ENCODE measurements at places on chromosomes 4 and X. TPM values are rescaled to one million over a fixed set of nuclear protein-coding genes. Genes with fewer than 3 reads are reported as not detected.

DNA sequence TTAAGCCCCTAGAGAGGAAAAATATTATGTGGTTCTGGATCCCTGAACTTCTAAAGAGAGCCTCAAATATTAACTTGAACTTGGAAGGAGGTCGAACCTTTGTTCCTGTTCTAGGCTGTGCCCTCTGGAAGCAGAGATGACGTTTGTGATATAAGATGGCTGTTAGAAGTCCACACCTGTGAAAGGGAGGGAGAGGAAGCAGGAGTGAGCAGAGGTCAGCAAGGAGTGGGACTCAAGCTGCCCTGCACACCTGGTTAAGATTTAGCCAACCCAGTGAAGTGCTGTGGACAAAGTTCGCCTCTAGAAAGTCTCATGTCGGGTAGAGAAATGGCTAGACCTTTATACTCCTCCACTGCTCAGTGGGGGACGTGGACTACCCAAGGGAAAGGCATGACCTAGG, 566.2 kb downstream of the MID1IP1 start:
- no peak for DNase-seq

DNA sequence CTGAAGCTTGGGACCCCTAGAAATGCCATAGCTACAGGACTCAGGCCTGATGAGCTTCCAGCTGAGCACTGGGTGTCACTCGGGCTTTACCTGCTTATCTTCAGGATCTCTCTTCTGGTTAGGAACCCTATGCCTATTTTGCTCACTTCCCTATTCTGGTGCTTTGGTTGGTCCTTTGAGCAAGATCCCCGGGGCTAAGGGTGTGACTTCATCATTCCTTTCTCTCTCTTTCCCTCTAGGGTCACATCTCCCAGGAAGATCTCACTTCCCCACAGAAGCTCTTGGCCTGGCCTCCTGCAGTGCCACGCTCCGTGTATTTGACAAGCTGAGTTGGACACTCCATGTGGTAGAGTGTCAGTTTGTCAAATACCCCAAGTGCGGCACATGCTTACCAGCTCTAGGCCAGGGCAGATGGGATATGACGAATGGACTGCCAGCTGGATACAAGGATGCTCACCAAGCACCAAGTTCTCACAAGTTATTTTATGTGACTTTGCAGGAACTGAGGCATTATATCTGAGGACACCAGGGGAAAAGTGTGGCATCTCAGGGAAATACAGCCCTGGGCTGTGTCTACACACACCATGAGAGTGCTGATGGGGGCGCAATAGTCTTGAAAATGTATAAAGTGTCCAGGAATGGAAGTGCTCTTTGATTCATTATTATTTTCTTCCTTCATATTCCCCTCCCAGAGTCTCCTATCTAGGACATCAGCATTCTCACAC, 21.1 kb downstream of the VSIG4 start:
- no peak for DNase-seq

Gene GPRASP3
- 4.4 TPM for total RNA-seq

Gene FRYL
- total RNA-seq = 76.2 TPM

- DNase-seq = no peak
Measured at GRCh38 chr4:1556541-1557220, 127.4 kb downstream of the FAM53A start.

GRCh38 chrX:9231491-9231890, 197.6 kb upstream of the FAM9B start:
- DNase-seq = no peak

- DNase-seq = no peak
Measured at GRCh38 chr4:146647615-146648460, 9.1 kb downstream of the POU4F2 start.

GRCh38 chr4:82998898-82999297, 11.7 kb downstream of the LIN54 start:
- no peak for DNase-seq

Gene ARX
- not detected for total RNA-seq

GRCh38 chr4:183399616-183400015, 44.8 kb upstream of the CDKN2AIP start:
- no peak for DNase-seq

GRCh38 chrX:9462456-9462855, 2.4 kb upstream of the TBL1X start:
- DNase-seq = no peak

Gene GLRA3
- not detected for total RNA-seq

Gene TLR10
- total RNA-seq = not detected

GRCh38 chr4:174580597-174580996, 58.3 kb upstream of the HPGD start:
- DNase-seq = no peak

Gene KIAA1210
- total RNA-seq = not detected

Gene NLGN4X
- 0.40 TPM for total RNA-seq

Gene CXCR3
- not detected for total RNA-seq

DNA sequence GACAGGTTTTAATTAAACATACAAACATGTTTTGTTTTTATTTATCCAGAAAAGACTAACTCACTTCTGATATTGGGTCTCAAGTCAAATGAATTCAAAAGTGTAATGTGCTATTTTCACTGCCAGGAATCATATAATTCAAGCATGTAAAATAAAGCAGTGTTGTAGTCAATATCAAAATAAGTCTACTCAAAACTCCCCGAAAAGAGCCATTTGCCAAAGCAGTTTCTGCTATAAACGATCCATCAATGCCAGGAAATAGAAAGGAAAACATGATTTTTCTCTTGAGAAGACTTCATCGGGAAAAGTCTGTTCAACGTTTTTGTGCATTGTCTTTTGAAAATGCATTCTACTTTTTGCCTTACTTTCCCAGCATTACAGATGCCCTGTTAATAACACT, 633.3 kb downstream of the FAT4 start:
- DNase-seq = no peak

DNA sequence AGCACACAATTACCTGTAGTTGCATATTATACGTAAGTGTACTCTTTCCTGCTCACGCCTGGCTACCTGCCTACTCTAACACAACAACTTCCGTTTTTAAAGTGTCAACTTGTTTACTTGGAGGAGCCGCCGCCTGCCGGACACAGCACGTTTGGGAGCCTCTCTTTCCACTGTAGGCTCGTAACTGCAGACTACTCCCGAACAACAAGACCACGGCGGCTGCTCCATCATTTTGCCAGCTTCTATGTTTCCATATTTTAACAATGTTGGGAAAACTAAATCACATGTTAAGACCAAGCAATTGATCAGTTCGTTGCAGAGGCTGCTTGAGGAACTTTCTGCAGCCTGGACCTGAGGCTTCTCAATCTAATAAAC, 841 bp downstream of the MTNR1A start:
- DNase-seq = no peak

Gene SMIM10L2A
- total RNA-seq = 0.65 TPM

Gene NSUN7
- not detected for total RNA-seq

Gene ATP1B4
- total RNA-seq = not detected

DNA sequence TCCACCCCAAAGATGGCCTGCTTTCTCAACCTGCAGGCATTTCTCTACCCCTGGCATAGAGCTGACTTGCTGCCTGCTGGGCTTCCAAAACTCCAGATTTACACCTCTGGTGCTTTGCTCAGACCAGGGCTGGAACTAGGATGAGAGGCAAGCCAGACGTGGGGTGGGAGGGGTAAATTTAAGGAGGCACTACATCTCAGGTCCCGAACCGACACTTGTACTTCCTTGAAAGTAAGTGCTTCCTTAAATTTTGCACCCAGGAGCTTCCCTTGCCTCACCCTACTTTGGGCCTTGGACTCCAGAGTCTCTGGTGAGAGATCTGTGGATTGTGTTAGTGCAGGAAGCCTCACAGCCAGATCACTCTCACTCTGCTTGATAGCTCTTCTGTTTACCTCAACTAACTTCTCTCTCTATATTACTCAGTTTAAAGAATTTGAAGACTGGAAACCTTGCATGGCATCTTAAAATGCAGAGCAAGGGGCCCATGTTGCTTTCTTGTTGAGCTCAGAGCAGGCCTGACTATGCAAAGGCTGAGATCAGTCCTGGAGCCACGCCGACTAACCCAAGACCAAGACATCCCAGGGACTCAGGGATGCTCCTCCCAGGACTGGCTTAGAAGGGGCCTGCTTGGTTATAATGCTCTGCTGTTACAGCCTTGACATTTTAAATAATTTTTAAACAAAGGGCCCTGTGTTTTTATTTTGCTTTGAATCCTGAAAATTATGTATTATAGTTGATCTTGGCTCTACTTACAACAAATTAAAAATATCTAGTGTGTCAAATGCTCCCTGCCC, 145.0 kb upstream of the LEF1 start:
- no peak for DNase-seq

Gene CT47A1
- not detected for total RNA-seq

DNA sequence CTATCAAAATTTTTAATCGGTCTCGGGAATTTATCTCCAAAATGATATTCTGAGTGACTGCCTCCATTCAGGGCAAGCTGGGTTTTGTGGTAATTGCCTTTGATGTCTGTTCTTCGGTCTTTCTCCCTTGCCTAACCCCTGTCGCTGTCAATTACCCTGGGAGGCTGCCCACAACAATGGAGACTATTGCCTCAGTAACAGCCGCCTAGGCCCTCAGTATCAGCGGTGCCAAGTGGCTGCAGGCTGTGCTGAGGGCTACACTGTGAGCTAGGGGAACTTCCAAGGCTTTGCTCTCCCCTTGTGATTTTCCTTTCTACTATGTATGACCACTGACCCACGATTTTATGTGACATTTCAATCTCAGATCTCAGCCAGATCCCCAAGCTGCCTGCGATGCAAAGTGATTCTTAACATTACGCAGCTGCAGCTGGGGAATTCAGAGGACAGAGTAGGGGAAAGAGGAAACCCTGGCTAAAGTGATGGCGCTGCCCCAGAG, 36.3 kb upstream of the REST start:
- DNase-seq = peak; percentile 10

Gene DCHS2
- total RNA-seq = 0.40 TPM

GRCh38 chrX:73765776-73766430, 202.9 kb downstream of the CHIC1 start:
- no peak for DNase-seq

DNA sequence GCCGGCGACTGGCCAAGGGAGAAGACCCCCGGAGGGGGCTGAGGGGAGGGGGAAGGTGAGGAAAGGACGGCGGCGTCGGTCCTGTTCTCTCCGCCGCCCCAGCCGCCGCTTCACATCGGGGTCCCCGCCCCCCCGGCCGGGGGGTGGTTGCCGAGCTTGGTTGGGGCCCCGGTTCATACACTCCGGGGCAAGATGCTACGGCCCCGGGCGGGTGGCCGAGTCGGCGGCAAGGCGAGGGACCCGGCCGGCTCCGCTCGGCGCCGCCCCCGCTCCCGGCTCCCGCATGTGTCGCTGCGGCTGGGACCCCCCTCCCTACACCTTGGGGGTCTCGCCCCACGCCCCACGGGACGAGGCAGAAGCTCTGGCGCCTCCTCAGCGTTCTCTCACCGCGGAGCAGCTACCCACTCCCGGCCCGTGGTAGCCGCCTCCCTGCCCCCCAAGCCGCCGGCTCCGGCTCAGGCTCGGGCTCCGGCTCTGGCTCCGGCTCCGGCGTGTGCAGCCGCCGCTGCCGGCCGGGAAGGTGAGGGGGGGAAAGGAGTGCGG, 461 bp downstream of the FBXW7 start:
- DNase-seq = no peak

Gene COL4A5
- 18.7 TPM for total RNA-seq

DNA sequence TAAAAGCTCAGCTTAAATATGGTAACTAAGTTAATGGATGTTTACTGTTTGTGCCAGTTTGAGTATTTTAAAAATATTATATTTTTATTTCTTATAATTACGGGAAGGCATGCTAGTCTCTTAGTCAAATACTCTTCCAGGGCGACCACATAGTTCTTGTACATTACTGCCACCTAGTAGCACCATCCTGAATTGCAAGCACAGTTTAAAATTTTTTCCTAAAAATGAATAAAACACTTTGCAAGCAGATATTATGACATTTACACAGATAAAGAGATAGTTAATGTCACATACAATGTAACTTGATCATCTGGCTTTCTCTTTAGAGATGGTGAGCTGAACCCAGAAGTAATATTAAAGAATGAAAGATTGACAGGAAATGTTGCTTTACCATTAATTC, 11.5 kb downstream of the NDP start:
- DNase-seq = no peak

Gene CLNK
- not detected for total RNA-seq

DNA sequence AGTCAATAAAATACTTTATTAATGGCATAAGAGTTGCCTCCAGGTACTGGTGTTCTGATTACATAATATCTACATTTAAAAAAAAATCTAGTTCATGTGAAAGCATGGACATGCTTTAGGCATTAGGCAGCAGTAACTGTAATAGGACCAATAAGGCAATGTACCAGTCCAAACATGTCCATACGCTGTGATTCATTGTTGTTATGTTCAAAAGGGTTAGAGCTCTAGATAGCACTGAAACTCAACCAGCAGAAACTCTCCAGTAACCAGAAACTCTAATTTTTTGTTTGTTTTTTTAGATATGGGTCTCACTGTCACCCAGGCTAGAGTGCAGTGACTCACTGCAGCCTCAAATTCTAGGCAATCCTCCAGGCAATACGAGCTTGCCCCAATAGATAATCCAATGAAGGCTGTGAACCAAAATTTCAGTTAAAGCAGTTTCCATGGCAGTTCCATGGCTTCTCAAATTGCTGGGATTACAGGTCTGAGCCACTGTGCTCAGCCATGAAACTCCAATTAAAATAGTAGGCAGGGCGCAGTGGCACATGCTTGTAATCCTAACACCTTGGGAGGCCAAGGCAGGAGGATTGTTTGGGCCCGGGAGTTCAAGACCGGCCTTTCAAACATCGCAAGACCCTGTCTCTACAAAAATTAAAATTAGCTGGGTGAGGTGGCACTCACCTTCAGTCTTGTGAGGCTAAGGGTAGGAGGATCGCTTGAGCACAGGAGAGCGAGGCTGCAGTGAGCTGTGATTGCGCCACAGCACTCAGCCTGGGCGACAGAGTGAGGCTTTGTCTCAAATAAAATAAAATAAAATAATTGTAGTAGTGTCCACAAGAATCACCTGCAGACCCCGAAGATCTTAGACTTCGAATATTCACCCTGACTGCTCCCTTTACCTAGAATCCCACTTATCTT, 36.3 kb downstream of the MGARP start:
- peak; percentile 3 for DNase-seq

- DNase-seq = no peak
Measured at GRCh38 chrX:153824348-153824747, 6.0 kb downstream of the PDZD4 start.

DNA sequence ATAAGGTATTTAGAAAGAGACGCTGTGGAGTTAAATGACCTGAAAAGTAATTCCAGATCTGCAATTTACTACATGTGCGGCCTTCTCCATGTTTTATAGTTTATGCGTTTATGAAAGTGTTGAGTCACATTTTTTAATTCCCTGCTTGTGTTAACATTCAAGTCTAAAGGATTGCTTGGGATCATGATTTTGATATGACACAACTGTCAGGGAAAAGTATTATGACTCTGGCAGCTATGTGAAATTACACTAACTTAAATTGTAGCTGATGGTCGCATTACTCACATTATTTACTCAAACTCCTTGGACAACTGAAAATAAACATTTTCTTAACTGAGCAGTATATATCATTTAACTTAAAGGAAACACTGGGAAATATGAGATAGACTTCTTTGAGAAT, 14.3 kb upstream of the GABRB1 start:
- no peak for DNase-seq

- no peak for DNase-seq
Measured at GRCh38 chr4:133584714-133585113, 435.6 kb downstream of the PCDH10 start.

Measured in lung microvascular endothelial cell (primary cell).